Central memory CD8-positive, alpha-beta T cell (primary cell): ENCODE measurements at places on chromosomes 6 and 20.
A peak's percentile ranks its signal among the peaks of the same experiment; 100 is the strongest.

GRCh38 chr6:163296835-163297519 lies 117.5 kb upstream of the QKI start:
- H3K4me3 ChIP-seq, result no peak overlapping the region
- H3K27me3 ChIP-seq, result peaks cover 37% of the 10 kb centered on the region
- DNase-seq, result no peak
- no peaks in the 10 kb centered on the region for H3K4me1 ChIP-seq
- no peak overlapping the region for H3K27ac ChIP-seq
- H3K36me3 ChIP-seq, result no peaks in the 10 kb centered on the region

- H3K4me1 ChIP-seq, result no peaks in the 10 kb centered on the region
- DNase-seq, result no peak
- peaks cover 19% of the 10 kb centered on the region for H3K27me3 ChIP-seq
- H3K36me3 ChIP-seq, result no peaks in the 10 kb centered on the region
- H3K4me3 ChIP-seq, result no peak overlapping the region
Measured at GRCh38 chr6:164152611-164153010, 738.1 kb downstream of the QKI start.

DNA sequence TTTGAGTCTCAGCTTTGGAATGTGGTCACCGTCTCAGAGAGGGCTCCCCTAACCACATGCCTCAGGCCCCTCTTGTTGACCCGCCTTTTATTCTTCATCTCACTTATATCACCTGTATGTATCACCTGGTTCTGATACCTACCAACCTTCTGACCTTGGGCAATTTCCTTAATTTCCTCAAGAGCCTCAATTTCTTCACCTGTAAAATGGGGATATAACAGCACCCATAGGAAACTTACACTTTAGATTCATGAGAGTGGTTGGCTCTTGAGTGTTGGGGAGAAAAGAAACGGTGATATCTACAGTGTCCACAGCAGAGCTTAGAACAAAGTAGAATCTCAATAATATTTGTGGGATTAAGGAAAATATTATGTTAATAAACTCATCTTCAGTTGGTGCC lies 4.0 kb upstream of the DDX27 start:
- no peak for DNase-seq
- no peak overlapping the region for H3K27ac ChIP-seq
- H3K27me3 ChIP-seq, result peaks cover 6% of the 10 kb centered on the region
- peaks cover 15% of the 10 kb centered on the region for H3K4me1 ChIP-seq
- no peak overlapping the region for H3K4me3 ChIP-seq

- DNase-seq, result no peak
- peaks cover 13% of the 10 kb centered on the region for H3K4me1 ChIP-seq
- peak overlapping the region; percentile 89 for H3K27ac ChIP-seq
- peaks cover 42% of the 10 kb centered on the region for H3K36me3 ChIP-seq
- no peaks in the 10 kb centered on the region for H3K27me3 ChIP-seq
- H3K4me3 ChIP-seq, result no peak overlapping the region
Measured at GRCh38 chr6:15513801-15514711, 148.8 kb downstream of the DTNBP1 start.

- no peak overlapping the region for H3K4me3 ChIP-seq
- H3K27me3 ChIP-seq, result peaks cover 49% of the 10 kb centered on the region
- peaks cover 2% of the 10 kb centered on the region for H3K36me3 ChIP-seq
- no peaks in the 10 kb centered on the region for H3K4me1 ChIP-seq
- no peak overlapping the region for H3K27ac ChIP-seq
- no peak for DNase-seq
Measured at GRCh38 chr6:47663462-47664216, 34.7 kb upstream of the ADGRF4 start.

- H3K27ac ChIP-seq, result peak overlapping the region; percentile 72
- H3K4me3 ChIP-seq, result peak overlapping the region; percentile 66
- no peak for DNase-seq
- peaks cover 22% of the 10 kb centered on the region for H3K4me1 ChIP-seq
- H3K36me3 ChIP-seq, result peaks cover 8% of the 10 kb centered on the region
Measured at GRCh38 chr6:10838794-10839333, 525 bp upstream of the MAK start.

DNA sequence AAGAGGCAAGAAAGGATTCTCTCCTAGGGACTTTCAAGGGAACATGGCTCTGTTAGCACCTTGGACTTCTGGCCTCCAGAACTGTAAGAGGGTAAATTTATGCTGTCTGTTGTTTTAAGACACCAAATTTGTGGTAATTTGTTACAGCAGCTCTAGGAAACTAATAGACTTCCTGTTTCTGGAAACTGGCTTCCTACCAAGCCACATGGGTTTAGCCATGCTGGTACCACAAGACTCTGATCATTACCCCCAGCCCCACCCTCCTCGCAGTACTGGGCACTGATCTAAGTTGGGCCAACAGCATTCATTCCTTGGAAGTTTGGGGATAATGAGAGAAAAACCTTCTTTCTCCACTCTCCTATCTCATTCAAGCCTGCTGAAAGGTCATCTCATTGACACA lies 109.5 kb upstream of the SMLR1 start:
- no peaks in the 10 kb centered on the region for H3K36me3 ChIP-seq
- H3K27ac ChIP-seq, result no peak overlapping the region
- H3K27me3 ChIP-seq, result no peaks in the 10 kb centered on the region
- peaks cover 23% of the 10 kb centered on the region for H3K4me1 ChIP-seq
- H3K4me3 ChIP-seq, result no peak overlapping the region

DNA sequence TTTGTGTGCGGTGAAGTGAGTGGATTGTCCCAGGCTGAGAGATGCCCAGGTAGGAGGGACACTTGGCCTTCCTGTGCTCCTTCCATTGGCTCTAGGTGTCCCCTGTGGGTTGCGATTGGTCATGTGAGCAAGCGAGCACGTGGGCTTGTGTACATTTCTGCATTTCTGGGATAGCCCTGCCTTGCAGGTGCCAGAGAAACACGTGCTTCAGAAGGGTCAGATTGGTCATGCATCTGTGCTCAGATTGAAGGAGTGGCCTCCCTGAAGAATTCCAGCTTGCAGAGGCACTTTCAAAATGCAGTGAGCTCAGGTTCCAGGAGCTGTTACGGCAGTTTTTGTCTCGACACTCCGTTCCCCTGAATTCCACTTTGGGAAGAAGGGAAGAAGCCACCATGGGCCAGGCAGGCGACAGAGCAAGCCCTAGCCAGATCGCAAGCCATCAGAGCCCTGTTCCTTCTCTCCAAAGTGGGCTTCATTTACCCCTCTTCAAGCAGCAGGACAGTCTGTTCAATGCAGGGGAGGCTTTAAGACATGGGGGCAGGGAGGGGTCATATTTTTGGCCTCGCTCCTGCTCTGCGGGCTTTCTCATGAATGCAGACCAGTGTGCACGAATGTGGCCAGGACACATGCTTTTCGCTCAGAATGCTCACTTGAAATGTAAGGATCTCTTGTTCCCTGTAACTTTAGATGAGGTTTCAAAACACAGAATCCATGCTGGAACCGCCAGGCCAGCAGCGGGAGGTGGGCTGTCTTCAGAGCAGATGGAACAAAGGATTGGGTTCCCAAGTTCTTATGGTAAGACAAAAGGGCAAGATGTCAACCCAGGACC lies 78.6 kb upstream of the AKAP12 start:
- H3K36me3 ChIP-seq, result no peaks in the 10 kb centered on the region
- H3K4me3 ChIP-seq, result no peak overlapping the region
- H3K27ac ChIP-seq, result no peak overlapping the region
- DNase-seq, result no peak
- H3K27me3 ChIP-seq, result peaks cover 9% of the 10 kb centered on the region
- no peaks in the 10 kb centered on the region for H3K4me1 ChIP-seq

DNA sequence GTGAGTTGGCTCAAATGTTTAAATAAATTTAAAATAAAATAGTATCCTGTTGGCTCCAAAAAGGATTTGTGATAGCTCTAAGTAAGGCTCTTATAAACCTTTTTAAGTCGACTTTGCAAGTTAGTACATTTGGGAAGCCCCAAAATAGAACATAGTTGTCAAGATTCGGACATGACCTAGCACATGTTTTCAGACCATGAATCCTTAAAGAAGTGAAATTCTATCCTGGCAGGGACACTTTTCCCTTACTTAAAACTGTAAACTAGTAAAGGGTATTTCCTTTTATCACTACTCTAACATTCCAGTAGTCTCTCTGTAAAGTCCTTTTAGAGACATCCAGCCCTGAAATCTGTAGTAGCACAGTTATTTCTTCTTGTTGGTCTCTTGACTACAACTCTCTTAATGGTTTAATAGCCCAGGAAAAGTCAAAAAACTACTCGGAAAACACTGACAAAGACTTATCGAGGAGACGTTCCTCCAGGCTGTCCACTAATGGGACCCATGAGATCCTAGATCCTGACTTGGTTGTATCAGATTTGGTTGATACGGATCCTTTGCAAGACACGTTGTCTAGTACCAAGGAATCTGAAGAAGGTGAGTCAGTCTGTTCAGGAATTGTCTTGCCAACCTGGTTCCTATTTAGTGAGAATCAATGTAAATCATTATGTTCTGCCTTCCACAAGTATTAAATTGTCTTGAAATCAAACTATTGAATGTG lies 83.6 kb downstream of the SCAND1 start:
- peak overlapping the region; percentile 10 for H3K27ac ChIP-seq
- H3K4me3 ChIP-seq, result no peak overlapping the region
- H3K4me1 ChIP-seq, result peaks cover 7% of the 10 kb centered on the region
- peaks cover 57% of the 10 kb centered on the region for H3K36me3 ChIP-seq

GRCh38 chr6:10395704-10396546 lies 18.9 kb downstream of the TFAP2A start:
- peaks cover 100% of the 10 kb centered on the region for H3K27me3 ChIP-seq
- H3K4me3 ChIP-seq, result no peak overlapping the region
- H3K4me1 ChIP-seq, result peaks cover 6% of the 10 kb centered on the region
- H3K27ac ChIP-seq, result no peak overlapping the region
- DNase-seq, result no peak

GRCh38 chr6:153616506-153616905 lies 422.5 kb upstream of the OPRM1 start:
- H3K4me1 ChIP-seq, result no peaks in the 10 kb centered on the region
- no peak overlapping the region for H3K4me3 ChIP-seq
- DNase-seq, result no peak
- no peaks in the 10 kb centered on the region for H3K36me3 ChIP-seq
